ENCODE measurements at places on chromosomes 16 and 17. TPM values are rescaled to one million over a fixed set of nuclear protein-coding genes. Genes with fewer than 3 reads are reported as not detected.

GRCh38 chr16:10846213-10846998, 27.8 kb upstream of the TVP23A start:
- no peak for DNase-seq

- DNase-seq = no peak
Observed at GRCh38 chr17:47305302-47305923, 18.3 kb upstream of the EFCAB13 start.

DNA sequence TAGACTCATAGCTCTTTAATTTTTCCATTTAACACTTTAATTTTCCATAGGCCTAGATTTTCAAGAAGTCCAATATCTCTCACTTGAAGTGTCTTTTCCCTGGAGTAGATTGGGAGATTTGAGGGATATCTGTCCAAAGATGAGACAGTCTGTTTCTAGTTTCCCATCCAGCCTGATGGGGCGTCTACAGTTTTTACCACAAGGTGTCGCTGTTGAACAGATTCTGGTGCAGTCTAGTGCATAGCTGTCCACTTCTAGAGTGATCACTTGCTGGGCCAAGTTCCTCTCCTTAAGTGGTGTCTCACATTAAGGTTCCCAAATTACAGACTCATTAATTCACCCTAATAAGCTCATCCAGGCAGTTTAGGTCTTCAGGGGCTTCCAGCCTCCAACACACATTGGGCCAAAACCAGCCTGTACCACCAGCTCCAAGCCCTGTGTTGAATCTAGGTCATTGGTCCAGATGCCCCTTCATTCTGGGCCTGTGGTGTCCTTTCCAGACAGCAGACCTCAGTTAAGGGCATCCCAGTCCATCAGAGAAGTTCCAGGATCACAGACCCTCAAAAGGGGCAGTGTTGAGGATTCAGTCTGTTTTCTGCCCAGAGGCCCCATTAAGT, 9.4 kb downstream of the SNX20 start:
- no peak for DNase-seq

DNA sequence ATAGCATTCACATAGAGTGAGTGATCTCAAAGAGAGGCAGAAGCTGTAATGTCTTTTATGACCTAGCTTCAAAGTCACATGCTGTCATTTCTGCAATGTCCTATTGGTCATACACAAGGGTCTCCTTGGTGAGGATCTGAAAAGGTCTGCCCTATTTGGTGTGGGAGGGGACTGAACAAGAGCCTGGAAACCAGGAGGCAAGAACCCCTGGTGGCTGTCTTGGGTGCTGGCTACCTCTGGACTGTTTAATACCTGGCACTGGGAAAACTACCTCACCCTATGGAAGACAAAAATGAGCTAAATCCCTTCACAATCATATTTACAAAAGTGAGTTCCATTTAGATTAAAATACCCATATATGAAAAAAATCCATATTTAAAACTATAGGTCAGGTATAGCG, 9.0 kb downstream of the KCTD13 start:
- DNase-seq = no peak

- no peak for DNase-seq
Observed at GRCh38 chr17:13996748-13997147, 72.6 kb upstream of the COX10 start.

DNA sequence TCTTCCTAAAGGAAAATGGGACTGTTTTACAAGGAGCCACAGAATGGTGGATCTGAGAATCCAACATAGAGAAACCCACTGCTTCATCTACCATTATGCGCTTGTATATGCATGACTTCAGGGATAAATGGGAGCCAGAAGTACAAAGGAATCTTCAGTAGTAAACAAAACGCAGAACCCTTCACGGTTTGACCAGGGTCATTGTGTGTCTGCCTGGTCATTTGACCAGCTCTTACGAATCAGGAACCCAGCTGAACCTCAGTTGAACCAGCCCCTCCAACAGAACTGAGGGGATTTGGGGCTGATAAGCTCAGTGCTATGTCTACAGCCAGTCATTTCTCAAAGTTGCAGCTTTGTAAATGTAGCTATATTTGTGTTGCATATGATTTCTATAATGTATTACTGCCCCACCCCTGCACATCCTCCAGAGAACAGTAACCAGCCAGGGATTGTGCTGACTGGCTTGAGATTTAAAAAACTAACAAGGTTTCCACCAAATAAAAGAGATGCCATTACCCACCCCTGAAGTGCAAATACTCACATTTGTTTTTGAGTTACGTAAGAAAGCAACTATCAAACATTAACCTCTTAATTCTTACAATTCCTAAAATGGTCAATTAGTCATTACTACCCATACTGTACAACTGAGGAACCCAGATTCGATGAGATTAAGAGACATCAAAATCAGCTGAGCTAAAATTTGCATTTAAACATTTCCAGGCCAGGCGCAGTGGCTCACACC, 6.3 kb downstream of the CMTM4 start:
- no peak for DNase-seq

- no peak for DNase-seq
Observed at GRCh38 chr16:73040136-73040535, 7.8 kb downstream of the ZFHX3 start.

- no peak for DNase-seq
Observed at GRCh38 chr16:87080571-87081167, 236.5 kb downstream of the C16orf95 start.

GRCh38 chr16:85751698-85752501, 1.0 kb upstream of the C16orf74 start:
- no peak for DNase-seq

DNA sequence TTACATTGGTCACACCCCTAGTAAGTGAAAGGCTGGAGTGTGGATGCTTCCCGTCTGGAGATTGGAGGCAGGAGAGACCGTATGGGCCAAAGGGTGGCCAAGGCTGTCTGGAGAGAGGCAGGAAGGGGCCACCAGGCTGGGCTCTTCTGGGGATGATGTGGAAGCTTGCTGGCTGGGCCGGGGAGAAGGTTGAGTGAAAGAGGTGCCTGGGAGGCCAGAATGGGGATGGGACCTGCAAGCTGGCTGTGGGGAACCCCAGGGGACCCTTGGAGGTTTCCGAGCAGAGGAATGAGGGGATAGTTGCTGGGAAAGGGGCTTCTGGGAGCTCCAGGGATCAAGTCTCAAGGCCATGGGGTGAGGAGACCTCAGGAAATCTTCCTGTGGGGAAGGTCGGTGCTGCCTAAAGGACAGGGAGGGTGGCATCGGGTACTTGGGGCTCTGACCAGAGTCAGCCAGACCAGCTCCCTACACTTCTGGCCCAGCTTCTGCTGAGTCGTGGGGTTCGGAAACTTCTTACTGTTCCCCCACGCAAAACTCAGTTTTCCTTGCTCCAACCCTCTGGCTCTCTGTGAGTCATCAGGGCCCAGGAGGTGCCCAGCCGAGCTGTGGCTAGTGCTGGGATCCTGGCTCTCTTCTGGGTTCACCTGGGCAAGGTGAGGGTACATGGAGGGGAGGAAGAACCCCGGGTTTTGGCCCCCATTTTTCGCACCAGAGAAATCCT, 3.1 kb downstream of the MRC2 start:
- no peak for DNase-seq

DNA sequence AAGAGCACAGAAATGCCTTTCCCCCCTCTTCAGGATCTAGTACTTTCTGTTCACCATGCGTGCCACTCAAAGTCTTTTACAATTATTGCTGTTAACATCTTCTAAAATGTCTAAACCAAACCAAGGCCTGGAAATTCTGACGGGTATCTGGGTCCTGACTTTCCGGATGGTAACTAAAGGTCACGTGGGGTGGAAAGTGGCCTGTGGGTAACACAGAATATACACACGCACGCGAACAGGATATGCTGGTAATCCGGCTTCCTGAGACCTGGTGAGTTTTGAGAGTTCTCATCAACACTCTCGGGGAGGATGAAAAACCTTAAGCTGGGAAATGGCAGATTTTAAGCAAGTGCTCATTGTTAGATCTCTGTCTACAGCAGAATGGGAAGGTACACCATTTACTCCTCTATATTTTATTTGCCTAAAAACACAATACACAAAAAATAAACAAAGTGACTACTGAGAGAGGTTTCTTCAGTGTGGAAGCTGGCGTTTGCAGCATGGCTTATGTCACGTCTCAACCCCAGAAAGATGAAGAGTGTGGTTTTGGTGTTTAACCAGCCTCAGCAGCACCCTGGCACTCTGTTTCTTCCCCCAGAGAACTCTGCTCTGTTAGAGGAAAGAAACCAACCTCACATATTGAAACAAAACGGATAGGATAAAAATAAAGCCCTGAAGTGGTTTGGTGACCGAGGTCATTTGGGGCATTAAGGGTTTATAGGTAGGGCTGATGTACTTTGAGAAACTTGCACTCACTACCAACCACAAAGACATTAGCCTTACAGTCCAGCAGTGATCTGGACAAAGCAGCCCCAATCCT, 37.3 kb downstream of the SMG6 start:
- peak; percentile 51 for DNase-seq

DNA sequence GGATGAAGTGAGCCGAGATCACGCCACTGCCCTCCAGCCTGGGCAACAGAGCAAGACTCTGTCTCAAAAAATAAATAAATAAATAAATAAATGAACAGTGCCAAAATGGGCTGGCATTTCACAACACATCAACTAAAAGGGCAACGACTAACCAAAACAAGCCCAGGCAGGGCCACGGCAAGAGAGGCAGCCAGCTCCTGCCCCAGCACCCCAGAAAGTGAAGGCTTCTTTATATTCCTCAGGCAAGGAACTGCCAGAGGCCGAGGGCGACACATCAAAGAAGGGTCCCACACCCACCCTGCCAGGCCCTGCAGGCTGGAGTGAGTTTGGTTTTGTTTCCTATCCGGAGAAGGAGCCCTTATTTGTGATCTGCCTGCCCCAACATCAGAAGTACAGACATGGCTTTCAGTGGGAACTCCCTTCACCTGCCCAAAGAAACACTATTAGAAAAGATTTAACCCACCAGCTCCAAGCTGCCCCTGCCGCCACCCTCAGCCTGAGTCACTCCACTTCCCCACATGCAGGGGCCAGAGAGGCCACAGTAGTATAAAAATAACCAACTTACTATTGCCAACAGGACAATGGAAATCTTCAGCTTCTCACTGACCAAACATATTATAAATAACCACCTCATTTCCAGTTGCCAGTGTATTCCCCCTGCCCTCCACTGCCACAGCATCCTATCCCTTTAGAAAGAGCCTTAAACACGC, 8.0 kb downstream of the FBXO31 start:
- no peak for DNase-seq

DNA sequence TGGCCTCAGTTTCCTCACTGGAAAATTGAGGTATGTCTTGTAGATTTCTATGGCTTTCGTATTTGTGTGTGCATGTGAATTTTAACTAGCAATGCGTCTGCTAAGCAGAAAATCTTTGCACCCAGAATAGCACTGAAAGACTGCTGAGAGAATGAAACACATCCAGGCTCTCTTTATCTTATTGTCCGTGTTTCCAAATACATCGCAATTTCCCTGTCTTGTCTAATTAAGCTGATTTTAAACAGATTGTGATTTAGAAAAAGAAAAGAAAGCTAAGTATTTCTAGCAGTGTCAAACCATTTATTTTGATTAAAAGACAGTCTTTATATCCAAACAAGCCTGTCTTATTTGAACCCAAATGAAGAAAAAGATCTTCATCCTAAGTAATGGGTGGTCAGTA, 168.6 kb downstream of the PMP22 start:
- DNase-seq = no peak

The ZNF785 gene
- 14.9 TPM for total RNA-seq

The KRT24 gene
- total RNA-seq = 1.3 TPM

The NEUROD2 gene
- total RNA-seq = not detected

The CAVIN1 gene
- total RNA-seq = 62.0 TPM

The SDR42E1 gene
- 14.4 TPM for total RNA-seq

The PIK3R6 gene
- total RNA-seq = 0.27 TPM

The PYY gene
- 79.7 TPM for total RNA-seq

Data from left colon (tissue), 2 donors.